T-helper 17 cell (primary cell): ENCODE measurements at places on chromosomes 6 and 20.

GRCh38 chr6:154284313-154284853 is 72.2 kb downstream of the IPCEF1 start:
- no peak for DNase-seq

DNA sequence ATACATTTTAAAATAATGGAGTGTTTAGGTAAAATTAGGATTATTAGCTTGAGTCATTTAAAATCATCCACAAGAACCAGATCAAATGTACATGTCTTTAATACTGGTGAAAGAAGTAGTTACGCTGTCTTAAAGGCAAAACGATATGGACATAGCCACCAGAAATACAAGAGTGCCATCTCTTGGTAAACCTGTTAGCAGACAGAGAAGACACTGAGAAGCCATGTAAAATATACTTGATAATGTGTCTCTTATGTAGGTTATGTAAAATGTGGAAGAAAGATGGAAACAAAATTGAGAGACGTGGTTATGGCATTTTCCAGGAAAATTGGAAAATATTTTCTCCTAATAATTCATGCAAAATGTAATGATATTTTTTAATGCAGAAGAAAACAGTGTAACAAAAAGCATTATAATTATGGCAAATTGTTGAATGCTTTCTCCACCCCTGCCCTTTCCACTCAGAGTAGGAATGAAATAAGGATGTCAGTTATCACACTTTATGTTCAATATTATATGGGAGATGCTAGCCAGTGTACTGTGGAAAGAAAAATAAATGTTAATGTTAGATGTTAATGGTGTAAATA is 12.2 kb upstream of the SLC17A2 start:
- no peak for DNase-seq

- DNase-seq, result no peak
Measured at GRCh38 chr6:20312606-20313005, 89.1 kb upstream of the E2F3 start.

DNA sequence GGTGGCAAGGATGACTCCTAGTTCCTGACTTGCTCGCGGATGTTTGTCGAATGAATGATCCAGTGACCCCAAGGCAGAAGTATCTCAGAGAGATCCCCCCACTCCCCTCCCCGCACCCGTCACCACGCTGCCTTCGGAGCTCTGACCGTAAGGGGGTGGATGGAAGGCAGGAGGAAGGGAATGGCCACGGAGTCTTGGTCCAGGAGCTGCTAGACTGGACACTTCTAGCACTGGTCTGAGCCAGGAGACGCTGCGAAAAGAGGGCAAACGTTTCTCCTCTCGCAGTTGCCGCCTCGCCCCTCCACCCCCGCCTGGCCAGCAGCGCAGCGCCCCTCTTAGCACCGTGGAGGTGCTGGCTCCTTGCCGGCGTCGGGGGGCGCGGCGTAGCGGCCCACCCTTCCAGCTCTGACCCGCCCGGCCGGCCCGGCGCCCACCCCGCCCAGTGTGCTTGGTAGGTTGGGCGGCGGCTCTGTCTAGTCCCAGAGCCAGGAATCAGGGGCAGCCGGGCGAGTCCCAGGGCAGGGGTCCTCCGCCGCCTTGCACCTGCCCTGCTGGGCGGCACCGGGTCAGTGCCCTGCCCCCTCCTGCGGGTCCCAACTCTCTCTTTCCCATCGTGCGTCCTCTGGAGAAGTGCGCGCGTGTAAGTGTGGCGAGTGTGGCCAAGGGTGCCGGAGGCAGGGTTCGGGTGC is 2.4 kb upstream of the DBNDD2 start:
- no peak for DNase-seq

DNA sequence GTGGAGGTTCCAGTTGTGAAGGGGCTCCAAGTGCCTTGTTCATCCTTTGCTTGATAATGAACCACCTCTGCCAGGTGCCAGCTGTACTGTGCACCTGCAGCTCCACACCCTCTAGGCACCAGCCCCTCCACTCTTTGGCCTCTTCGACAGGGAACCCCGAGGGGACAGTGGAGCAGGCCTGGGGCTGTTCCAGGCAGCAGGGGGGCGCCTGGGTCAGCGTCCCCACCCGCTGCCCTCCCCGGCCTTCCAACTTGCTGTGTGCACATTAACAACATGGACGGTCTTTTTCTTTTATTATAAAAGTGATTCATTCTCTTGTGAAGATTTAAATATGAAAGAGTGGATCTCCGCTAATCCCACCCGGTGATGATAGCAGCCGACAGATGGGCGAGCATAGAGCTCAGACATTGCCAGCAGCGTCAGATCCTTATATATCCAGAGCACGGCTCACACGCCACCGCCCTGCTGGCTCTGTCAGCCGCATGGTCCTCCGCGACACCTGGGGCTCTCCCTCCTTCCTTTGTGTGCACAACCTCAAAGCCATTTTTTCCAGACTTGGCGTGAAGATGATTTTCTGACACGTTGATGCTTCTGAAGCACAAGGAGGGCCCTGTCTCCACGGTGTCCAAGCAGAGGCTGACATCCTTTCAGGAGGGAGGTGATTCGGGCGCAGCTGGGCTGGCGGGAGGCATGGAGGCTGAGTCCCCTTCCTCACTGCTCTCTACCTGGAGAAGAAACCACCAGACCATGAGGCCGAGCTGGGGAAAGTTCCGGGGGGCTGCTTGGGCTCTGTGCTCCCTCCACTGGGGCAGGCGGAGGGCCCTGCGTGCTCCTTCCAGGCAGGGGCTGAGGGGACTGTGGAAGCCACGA is 22.2 kb upstream of the MRGBP start:
- no peak for DNase-seq

DNA sequence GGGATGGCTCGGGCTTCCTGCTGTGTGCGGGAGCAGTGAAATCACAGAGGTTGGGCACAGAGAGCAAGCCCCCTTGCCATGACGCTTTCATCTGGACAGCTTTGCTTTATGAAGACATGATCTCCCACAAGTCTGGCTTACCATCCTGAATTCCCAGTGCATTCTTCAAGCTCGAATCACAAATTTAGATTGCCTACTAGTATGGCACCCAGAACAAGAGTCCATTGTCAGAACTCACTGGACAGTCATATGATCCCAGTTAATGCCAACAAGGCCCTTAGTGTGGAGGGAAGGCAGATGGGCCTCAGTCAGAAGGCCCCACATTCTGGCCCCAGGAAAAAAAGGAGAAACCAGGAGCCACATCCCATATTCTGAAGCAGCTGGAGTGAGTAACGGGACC is 147.3 kb upstream of the FOXQ1 start:
- no peak for DNase-seq

- no peak for DNase-seq
Measured at GRCh38 chr6:145199961-145200360, 535.4 kb downstream of the EPM2A start.

DNA sequence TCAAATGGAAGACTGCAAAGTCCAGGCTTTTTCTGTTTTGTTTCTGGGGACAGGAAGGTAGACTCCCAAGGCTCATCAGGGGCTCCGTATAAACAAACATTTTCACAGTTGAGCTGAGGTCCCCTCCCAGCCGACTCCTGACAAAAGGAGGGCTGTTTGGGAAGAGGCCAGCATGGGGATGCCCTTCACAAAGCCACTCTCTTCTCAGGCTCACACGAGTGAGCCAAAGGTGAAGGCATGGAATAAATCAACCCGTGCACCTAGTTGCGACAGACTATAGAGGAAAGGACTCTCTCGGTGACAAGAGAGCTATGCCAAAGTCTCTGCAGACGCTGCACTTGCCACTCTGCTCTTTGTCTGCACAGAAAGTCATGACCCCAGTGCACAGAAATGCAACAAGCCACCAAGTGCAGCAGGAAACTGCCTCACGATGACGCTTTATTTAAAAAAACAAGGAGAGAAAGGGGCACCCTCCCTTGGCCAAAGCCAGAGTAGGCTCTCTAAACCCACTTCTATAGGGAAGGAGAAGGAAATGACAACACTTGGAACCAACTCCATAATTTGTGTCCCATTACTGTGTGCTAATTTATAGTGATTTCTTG is 21.0 kb downstream of the JAG1 start:
- DNase-seq, result no peak

DNA sequence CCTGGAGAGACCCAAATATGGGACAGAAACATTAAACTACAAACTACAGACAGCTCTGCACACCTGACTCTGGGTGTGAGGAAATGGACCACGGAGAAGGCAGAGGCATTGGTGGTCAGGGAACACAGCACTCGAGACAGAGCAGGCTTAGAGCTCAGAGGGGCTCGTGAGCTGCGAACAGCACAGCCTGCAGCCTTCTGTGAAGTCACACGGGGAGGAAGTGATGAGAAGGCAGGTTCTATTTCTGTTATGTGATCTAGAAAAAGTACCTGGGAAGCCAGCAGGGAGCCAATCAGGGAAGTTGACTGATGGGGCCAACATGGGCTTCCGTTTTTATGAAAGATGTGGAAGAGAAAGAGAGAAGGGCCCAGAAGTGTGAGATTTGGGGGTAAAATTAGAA is 88.9 kb upstream of the SNAP25 start:
- DNase-seq, result no peak

DNA sequence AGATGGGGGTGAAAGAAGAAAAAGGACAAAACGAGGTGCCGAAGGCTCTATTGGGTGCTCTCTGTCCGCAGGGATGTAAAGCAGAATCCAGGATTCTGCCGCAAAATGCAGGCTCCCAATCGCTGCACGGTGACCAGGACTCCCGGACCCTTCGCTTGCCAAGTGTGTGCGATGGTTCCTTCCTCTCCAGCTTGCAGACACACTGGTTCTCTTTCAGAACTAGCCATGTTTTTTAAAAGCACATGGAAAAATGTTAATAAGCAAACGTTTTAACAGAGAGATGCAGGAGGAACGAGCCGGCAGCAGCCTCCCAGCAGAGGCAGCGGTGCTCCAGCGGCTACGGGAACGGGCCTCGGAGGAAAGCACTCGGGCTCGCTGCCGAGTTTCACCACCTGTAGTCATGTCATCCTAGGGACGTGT is 59.6 kb downstream of the ZNF831 start:
- DNase-seq, result no peak
